ENCODE measurements at places on chromosomes 3 and 15.
A peak's percentile ranks its signal among the peaks of the same experiment; 100 is the strongest.

DNA sequence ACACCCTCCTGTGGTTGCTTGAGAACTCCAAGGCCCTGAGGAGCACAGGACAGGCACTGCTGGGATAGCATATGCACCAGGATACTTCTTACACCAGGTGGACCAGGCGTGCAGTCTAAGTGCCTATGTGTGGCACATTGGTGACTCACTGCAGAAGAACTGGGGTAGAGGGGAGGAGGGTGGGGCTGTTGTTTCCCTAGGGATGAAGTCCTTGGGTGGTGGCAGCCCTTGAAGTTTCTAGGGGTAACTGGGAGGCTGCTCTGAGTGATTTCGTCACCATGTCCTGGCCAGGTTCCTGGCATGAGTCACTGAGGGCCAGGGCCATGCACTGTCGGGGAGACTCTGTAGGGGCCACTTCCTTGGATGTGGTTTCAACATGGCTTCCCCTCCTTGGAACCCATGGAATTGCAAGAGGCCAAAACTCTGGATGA lies 15.9 kb downstream of the MYZAP start:
- no peak for ATAC-seq

GRCh38 chr3:12194669-12195161 lies 36.0 kb upstream of the TIMP4 start:
- peak; percentile 23 for ATAC-seq

GRCh38 chr3:16477056-16477455 lies 36.4 kb downstream of the RFTN1 start:
- ATAC-seq = no peak

- ATAC-seq = peak; percentile 60
Observed at GRCh38 chr3:152309535-152310307, 41.0 kb downstream of the MBNL1 start.

DNA sequence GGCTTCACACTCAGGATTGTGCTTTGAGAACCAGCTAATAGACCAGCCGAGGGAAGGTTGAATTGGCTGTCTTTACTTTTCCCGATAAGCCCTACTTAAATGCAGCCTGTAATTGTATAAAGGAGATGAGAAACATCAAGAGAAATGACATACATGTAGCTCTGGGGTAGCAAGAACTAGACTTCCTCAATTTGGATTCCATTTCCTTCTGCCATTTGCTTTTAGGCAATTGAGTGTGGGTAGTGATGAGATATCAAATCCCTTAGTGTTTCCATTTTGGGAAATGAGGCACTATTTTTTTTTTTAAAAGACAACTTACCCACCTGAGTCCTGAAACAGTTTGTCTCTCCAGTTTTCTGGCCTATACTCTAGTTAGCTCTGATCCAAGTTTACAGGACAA lies 2.2 kb downstream of the INAFM2 start:
- no peak for ATAC-seq

- peak; percentile 76 for ATAC-seq
Observed at GRCh38 chr3:148175214-148175613, 522.5 kb upstream of the AGTR1 start.

DNA sequence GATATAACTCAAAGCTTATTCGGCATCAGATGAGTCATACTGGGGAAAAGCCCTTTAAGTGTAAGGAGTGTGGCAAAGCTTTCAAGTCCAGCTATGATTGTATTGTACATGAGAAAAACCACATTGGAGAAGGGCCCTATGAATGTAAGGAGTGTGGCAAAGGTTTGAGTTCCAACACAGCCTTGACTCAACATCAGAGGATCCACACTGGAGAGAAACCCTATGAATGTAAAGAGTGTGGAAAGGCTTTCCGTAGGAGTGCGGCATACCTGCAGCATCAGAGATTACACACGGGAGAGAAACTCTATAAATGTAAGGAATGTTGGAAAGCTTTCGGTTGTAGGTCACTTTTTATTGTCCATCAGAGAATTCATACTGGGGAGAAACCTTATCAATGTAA lies 7.5 kb downstream of the ZNF621 start:
- ATAC-seq = no peak

DNA sequence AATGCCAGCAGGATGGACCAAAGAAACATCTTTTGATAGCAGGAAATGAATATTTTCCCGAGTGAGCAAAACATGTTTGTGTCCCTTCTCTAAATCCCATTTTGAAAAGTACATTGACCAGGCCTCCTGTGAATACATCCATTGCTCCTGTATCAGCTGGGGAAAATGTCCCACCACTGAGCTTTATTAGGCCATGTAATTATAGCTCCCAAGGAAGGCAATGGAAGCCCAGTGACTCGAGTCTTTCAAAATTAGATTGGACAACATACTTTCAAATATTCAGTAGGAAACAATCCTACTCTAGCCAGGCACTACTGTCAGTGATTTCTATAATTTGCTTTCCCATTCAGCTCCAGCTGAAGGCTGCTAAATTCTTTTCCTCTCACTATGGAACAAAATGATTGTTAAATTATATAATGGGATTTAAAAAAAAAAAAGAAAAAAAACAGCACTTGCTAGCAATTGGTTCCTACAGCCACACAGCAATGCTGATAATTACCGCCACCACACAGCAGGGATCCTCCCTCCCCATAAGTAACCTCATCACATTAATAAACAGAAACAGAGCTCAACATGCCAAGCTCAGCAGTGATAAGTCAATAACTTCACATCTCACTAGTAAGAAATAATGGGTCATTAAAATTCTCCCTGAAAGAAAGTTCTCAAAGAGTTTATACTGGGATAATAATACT lies 172.4 kb upstream of the SLC2A2 start:
- no peak for ATAC-seq

- no peak for ATAC-seq
Observed at GRCh38 chr3:151135541-151136337, 50.3 kb downstream of the MED12L start.

DNA sequence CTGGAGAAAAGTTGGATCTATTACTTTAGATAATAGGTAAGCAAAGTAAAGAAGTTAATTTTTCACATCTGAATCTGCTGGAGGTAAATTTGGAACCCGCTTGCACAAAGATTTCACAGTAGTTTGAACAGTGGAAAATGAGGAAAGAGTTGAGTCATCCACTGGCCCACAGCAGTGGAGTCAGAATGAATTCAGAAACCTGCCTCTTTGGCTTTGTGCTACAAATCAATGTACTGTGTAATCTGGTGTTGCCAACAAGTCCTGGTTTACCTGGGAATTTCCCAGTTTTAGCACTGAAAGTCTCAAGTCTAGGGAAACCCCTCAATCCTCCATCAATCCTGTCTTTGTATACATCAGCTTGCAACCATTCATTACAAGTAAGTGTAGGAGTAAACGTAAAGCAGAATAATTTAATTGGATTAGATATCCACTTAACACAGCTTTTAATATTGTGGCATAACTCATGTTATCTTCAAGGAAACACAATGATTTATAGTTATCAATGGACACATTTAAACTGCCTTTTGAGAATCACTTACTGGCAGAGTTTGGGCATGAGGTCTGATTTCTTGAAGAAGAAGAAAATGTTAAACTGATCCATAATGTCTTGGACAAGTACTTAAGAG lies 100.6 kb downstream of the DCLK3 start:
- ATAC-seq = no peak
